ENCODE measurements at places on chromosomes 13 and 19. TPM values are rescaled to one million over a fixed set of nuclear protein-coding genes. Genes with fewer than 3 reads are reported as not detected.

The NXNL1 gene
- not detected for total RNA-seq

The TBC1D4 gene
- 4.0 TPM for total RNA-seq

The ZNF808 gene
- total RNA-seq, result 19.2 TPM

The ZNF177 gene
- 1.5 TPM for total RNA-seq

The TNPO2 gene
- 27.7 TPM for total RNA-seq

The PNMA8A gene
- 4.8 TPM for total RNA-seq

The SH2D3A gene
- not detected for total RNA-seq

The PCP2 gene
- total RNA-seq, result not detected

The RNF225 gene
- 0.12 TPM for total RNA-seq

The COL4A2 gene
- total RNA-seq, result 358 TPM

The CADM4 gene
- 0.68 TPM for total RNA-seq

The VSTM1 gene
- not detected for total RNA-seq

The ICAM4 gene
- total RNA-seq, result 0.13 TPM

The LYL1 gene
- 0.87 TPM for total RNA-seq

The IL4I1 gene
- total RNA-seq, result 0.13 TPM

The SPRED3 gene
- 6.9 TPM for total RNA-seq

The PTGIR gene
- total RNA-seq, result 62.9 TPM

The NKG7 gene
- total RNA-seq, result not detected

The WDR62 gene
- total RNA-seq, result 6.2 TPM

The DMKN gene
- total RNA-seq, result 0.53 TPM

The CGB7 gene
- not detected for total RNA-seq

The CLEC4G gene
- not detected for total RNA-seq

The SPRY2 gene
- total RNA-seq, result 71.7 TPM

The FXYD3 gene
- not detected for total RNA-seq

The SRRM5 gene
- not detected for total RNA-seq

The LRRC63 gene
- total RNA-seq, result not detected

The DAND5 gene
- total RNA-seq, result 0.13 TPM

The CLIP3 gene
- 3.4 TPM for total RNA-seq

The SPART gene
- total RNA-seq, result 151 TPM

The LYPD3 gene
- total RNA-seq, result not detected

The FBXL12 gene
- 10.7 TPM for total RNA-seq

The TEKTIP1 gene
- not detected for total RNA-seq

The ADGRE3 gene
- not detected for total RNA-seq

The KLF2 gene
- 3.2 TPM for total RNA-seq

The TYROBP gene
- total RNA-seq, result not detected

The ZNF878 gene
- total RNA-seq, result 0.26 TPM

The NLRP12 gene
- under 0.01 TPM for total RNA-seq

The A1BG gene
- 3.6 TPM for total RNA-seq

The CYP2A7 gene
- total RNA-seq, result not detected

The STOML3 gene
- not detected for total RNA-seq

The SYCN gene
- total RNA-seq, result not detected

The RHPN2 gene
- 0.66 TPM for total RNA-seq

The FGF21 gene
- total RNA-seq, result not detected

The TMEM255B gene
- 0.26 TPM for total RNA-seq

The F10 gene
- 5.8 TPM for total RNA-seq
